ENCODE measurements at places on chromosomes 1 and 21. TPM values are rescaled to one million over a fixed set of nuclear protein-coding genes. Genes with fewer than 3 reads are reported as not detected.

GRCh38 chr1:3584915-3585314, 26.4 kb downstream of the MEGF6 start:
- no peak for DNase-seq

- no peak for DNase-seq
Observed at GRCh38 chr1:151325231-151325630, 2.0 kb downstream of the PI4KB start.

DNA sequence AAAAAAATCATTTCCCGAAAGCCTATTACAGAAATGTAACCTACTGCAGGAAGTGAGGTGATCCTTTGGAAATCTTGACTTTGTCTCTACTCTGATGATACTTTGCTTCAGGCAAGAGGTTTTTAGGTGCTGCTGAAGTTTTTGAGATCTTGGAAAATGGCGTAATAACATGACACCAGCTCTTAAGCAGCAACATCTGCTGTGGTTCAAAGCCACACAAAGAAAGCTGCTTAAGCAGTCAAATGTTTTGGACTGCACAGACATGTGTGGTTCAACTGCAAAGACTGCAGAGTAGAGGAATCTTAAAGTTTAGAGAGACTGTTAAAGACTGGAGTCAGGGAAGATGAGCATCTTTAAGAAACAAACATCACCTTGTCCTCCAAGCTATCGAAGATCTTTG, 139.0 kb downstream of the RASAL2 start:
- DNase-seq, result no peak

- DNase-seq, result no peak
Observed at GRCh38 chr1:162538815-162539431, 22.6 kb upstream of the UAP1 start.

DNA sequence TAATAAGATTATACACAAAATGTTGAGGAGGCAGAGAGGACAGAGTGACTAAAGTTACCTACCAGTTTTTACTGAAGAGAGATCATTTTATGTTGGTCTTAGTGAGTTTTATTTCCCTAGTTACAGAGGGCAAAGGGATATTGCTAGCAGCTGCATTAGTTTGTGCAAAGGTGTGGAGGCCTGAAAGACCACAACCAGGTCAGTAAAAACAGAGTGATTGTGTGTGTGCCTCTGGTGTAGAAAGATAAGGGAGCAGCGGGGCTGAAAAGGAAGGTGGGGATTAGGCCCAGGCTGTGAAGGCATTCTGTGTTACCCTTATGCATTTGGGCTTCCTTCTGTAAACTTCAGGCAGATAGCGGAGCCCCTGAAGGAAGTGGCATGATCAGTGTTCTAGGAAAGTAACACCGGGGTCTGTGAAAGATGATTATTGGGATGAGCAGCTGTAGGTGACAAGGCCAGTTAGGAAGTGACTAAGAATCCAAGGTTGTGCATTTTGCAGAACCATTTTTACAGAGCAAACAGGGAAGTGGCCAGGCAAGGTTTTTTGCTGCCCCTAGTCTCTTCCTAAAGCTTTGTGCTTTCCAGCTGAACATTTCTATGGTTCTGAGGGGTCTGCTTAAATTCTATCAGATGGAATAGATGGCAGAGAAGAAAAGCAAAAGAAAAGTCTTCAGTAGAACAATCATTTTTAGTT, 3.7 kb downstream of the GADD45A start:
- no peak for DNase-seq

ALDH4A1 gene
- 23.8 TPM for total RNA-seq

AADACL3 gene
- total RNA-seq, result 0.22 TPM

RBM34 gene
- 101 TPM for total RNA-seq

ANKRD45 gene
- total RNA-seq, result 0.55 TPM
